Adrenal gland (tissue), 19 donors: ENCODE measurements at places on chromosomes 16 and 17. TPM values are rescaled to one million over a fixed set of nuclear protein-coding genes. Genes with fewer than 3 reads are reported as not detected.

DNA sequence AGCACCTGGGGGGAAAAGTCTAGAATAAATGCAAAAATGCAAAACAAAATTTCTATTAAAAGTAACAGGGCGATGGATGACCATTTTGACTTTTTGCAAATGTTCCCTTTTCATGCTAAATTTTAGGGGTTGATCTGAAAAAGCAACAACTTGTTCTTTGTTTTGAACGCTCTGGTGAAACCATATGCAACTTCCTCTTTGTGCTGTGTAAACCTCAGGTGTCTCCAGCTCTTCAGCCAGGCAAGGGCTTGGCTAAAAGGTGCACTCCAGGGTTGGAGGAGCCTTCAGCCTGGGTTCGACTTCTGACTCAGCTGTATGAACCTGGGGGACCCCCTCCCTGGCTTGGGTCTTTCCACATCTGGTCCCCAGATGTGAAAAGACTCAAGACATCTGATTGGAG, 9.5 kb downstream of the IRF8 start:
- DNase-seq, result no peak

DNA sequence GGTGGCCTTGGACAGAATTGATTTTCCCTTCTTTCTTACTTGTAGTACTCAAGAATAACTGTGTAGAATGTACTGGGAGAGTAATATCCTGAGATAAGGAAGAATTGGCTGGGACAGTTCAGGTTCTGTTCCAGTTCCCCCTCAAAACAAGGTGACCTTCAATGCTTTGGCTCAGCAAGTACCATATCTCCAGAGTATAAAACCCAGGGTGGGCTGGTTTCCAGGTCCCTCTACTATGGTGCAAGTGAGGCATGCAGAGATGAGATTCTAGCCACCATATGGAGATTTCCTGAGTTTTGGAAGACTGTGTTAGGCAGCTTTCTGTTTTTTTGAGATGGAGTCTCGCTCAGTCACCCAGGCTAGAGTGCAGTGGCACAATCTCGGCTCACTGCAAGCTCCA, 18.1 kb upstream of the DLX3 start:
- no peak for DNase-seq

DNA sequence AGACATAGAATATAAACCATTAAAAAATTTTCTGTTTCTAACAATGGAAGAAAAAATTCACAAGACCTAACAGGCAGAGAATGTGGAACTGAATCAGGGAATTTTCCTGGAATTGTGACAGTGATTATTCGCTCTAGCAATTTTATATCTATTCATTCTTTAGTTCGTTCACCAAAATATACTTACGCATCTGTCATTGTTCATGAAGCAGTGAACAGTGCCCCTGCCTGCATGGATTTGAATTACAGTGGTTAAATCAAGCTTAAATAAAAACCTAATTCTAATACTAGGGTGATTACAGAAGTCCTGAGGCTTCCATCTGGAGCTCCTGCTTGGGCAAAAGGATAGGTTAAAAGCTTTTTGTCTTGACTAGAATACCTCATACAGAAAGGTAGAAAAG, 48.6 kb downstream of the ABCA8 start:
- DNase-seq, result no peak

- DNase-seq, result no peak
Measured at GRCh38 chr17:75366432-75366831, 39.0 kb downstream of the GRB2 start.

- DNase-seq, result no peak
Measured at GRCh38 chr17:69967910-69968411, 107.1 kb upstream of the KCNJ16 start.

GRCh38 chr17:62791235-62791734, 16.8 kb downstream of the MARCHF10 start:
- DNase-seq, result no peak

- DNase-seq, result no peak
Measured at GRCh38 chr17:44604116-44604761, 47.0 kb downstream of the FZD2 start.

GRCh38 chr17:38877130-38877851, 7.4 kb downstream of the LASP1 start:
- no peak for DNase-seq

The MYOCD gene
- 0.97 TPM for total RNA-seq

The MARVELD3 gene
- not detected for total RNA-seq

The UTS2R gene
- not detected for total RNA-seq

The CCL2 gene
- total RNA-seq, result 110 TPM
